ENCODE measurements at places on chromosomes 1 and 21. TPM values are rescaled to one million over a fixed set of nuclear protein-coding genes. Genes with fewer than 3 reads are reported as not detected.

CACHD1 gene
- total RNA-seq, result 5.6 TPM

GRCh38 chr1:46415514-46415913 lies 21.4 kb downstream of the FAAH start:
- DNase-seq, result no peak

DNA sequence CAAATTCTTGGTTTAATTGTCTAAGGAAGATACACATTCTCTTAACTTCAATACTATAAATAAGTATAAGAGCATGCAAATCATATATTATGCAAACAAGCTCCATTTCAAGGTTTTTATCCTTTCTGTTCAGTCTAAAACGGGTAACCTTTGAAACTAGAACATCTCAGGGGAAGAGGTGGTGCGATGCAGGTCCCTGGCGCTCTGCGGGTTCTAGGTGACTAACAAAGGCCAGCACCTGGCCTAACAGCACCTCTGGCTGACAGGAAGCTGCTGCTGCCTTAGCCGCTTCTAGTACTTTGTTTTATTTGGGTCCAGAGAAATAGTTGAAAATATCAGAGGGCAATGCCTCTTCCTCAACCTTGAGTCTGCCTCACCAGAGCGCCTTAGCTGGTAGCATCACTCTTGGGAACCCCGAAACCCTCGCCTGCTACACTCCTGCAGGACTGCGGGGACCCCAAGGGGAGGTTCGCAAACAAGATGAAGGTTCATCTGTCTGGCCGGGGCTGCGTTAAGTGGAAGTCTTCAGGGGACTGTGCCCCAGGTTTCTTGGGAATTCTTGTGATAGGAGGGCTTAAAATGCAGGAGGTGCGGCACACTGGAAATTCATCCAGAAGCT lies 45.5 kb downstream of the PRDM15 start:
- no peak for DNase-seq

TMEM52 gene
- not detected for total RNA-seq

DNA sequence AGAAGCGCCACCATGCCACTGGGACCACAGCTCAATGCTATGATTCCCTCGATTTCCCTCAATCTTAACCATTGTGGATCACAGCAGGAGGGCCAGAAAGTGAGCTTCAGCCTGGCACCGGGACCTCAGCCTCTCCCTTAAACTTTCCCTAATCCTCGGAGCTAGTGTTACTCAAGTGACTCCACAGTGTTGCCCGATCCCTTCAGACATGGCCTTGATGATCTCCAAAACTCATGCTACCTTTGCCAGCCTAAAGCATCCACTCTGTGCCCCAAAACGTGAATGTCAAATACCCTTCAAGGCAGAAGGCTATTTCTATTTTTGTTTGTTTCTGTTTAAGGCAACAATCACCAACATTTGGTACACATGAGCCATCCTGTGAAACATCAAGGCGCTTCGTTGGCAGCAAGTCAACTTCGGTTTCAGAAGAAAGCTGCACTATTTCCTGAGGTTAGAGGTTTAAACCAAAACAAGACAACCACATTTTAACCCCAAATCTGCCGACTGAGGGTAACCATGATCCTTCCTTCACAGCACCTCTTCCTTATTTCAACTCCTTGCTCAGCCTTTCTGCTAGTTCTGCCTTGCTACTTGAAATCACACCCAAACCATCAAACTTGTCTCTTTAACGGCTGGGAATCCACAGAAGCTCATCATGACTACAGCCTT lies 94.4 kb upstream of the KRTAP19-8 start:
- DNase-seq, result peak; percentile 47
